Nucleus accumbens (tissue), 56 donors: ENCODE measurements at places on chromosomes 11 and 22.

- DNase-seq = no peak
Measured at GRCh38 chr11:32385998-32386397, 49.3 kb downstream of the WT1 start.

DNA sequence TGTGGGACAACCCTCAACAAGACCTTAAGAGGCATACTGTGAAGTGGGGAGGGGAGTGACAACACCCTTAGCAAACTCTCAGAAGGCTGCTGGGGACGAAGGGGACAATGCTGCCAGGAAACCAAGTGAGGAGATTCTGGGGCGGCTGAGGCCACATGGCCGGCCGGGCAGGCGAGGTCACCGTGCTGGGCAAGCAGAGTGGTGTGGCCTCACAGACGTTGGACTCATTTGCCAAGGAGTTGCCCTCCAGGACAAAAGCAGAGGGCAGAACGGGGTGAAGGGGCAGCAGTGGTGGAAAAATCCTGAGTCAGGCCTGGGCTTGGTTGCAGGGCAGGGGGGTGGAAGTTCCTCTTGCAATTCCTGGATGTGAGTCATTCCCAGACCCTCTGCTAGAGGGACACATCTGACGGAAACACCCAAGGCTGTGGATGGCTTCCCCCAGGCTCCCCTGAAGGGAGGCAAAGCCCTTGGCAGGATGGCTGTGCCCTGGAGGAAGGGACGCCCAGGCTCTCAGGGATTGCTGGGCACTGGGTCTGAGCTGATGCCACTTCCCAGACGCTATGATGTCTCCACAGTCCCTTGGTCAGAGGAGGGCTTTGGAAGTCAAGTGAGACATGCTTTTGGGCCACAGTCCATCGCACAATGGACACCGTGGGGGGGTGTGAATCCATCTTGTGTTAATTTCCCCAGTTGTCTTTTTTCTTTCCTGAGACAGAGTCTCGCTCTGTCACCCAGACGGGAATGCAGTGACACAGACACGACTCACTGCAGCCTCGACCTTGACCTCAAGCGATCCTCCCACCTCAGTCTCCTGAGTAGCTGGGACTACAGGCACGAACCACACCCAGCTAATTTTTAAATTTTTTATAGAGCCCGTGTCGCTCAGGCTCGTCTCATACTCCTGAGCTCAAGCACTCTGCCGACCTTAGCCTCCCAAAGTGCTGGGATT, 16.2 kb upstream of the SHANK3 start:
- DNase-seq = no peak

- DNase-seq = no peak
Measured at GRCh38 chr11:112150517-112150916, 13.4 kb downstream of the IL18 start.

GRCh38 chr11:19191530-19192169, 10.1 kb downstream of the CSRP3 start:
- no peak for DNase-seq

DNA sequence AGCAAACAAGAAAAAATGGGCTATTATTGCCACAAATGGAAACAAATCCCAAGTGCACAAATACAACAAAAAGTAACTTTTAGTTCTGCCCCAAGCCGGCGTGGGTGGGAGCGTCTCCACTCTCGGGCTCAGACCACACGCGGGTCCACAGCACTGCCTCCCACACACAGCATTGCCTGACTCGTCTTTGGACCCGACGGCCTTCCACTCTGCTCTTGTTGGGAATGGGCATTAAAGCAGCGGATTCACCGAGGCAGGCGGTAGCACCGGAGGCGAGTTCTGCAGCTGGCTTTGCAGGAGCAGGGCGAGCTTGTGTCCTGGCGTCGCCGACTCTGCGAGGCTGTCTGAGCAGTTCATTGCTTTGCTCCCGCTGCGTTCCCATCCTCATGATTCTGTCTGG, 23.0 kb downstream of the NADSYN1 start:
- no peak for DNase-seq
